HFFc6 (cell line): ENCODE measurements at places on chromosomes 16 and 17. TPM values are rescaled to one million over a fixed set of nuclear protein-coding genes. Genes with fewer than 3 reads are reported as not detected.

DNA sequence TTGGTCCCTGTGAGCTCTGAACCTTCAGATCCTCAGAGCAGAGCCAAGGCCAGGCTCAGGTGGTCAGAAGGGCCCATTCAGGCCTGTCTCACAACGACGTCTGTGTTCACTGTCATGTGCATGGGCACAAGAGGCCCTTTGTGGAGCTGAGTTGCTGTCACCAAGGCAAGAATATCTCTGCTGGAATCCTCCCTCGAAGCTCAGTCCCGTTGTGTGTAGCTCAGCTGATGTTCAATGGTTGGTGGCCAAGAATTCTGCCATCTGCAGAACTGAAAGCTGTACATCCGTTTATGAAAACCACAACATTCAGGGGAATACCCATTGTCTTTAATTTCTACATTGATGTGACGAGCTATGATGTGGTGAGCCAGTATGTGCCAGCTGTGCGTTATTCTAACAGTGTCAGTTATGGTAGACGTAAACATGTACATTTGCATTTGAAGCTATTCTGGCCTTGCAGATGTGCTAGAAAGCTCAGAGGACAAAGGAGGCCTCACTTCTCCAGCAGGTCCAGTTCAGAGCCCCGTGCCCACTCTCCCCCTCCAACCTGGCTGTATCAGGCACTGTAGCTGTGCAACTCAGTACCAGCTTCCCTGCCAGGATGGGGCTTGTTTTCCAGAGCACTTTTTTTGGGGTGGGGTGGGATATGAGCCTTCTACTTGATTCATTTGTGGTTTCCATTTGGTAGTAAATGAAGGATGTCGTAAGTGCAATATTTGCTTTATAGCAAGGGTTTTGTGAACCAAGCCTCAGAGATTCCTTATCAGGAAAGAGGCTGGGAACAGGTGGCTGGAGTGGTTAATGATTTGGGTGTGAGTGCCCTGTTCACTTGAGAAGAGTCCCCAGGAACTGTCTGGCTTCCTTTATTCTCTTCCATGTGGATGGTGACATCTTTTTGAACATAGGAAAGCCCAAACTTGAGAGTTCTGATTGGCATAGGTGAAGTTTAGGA lies 56.1 kb downstream of the B9D1 start:
- no peak for DNase-seq

DNA sequence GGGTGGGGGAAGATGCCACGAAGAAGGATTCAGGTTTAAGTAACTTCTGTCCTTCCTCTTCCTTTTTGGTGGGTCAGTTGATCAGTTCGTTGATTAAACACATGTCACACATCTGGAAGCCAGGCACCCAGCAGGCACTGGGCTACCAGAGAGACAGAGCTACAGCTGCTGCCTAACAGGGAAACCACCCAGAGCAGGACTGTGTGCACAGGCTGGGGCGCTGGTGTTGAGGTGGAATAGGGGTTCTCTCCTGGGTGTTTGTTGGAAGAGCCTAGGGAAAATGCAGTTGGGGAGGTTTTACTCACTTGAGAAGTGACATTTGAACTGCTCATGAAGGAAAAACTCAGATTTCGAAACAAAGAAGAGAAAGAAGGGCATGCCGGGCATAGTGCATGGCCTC lies 152.4 kb downstream of the IRX5 start:
- DNase-seq, result no peak

GRCh38 chr17:17890773-17891759 lies 54.3 kb upstream of the SREBF1 start:
- peak; percentile 55 for DNase-seq

Gene NXPH3
- total RNA-seq, result 0.85 to 1.3 TPM (median 0.87 TPM) in 3 replicates

- no peak for DNase-seq
Measured at GRCh38 chr16:67284699-67285646, 5.6 kb downstream of the PLEKHG4 start.

GRCh38 chr16:66605177-66605978 lies 874 bp downstream of the CMTM3 start:
- peak; percentile 1 for DNase-seq
